GM23248 (cell line): ENCODE measurements at places on chromosomes 6 and 20. TPM values are rescaled to one million over a fixed set of nuclear protein-coding genes. Genes with fewer than 3 reads are reported as not detected.

The IL20RA gene
- total RNA-seq, result 0.13 TPM in 1 of 2 replicates, not detected in the other

DNA sequence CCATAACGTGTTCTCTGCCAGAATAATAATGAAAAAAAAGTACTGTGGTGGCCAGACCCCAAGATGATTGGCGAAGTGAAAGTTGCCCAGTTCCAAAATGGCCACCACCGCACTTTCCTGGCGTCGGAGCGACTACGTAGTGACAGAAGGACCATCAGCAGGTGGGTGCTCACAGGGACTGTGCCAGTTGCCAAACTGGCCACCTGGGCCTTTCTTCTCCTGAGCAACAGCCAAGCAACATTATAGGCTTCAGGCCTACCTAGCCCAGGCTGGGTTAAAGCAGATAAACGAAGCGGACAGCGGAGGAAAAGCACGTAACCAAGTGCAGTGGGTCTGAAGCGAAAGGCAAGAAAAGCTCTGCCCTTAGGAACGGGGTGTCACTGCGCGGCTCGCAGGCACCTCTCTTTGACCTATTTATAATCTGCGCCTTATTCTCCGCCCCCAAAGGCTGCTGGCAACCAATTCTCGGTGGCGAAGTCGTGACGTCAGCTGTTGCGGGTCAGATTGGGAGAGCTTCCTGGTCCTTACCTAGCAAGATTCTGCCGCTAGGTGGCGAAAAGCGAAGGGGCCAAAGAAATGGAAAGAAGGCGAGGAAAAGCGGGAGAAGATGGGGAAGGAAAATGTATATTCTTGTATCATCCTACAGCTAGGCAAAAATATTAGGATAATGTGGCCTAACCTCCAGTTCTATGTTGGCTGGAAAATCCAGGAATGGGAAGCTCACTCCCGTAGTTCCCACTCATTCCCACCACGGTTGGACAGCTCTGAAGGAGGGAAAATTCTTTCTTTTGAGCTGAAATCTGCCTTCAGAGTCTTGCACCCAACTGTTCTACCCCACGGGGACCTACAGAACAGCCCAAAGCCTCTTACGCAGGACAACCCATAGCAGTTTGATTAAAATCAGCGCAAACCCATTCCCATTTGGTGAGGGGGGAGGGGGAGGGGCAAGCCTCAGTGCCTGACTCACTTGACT lies 6.9 kb upstream of the MOG start:
- DNase-seq, result peak; percentile 98

DNA sequence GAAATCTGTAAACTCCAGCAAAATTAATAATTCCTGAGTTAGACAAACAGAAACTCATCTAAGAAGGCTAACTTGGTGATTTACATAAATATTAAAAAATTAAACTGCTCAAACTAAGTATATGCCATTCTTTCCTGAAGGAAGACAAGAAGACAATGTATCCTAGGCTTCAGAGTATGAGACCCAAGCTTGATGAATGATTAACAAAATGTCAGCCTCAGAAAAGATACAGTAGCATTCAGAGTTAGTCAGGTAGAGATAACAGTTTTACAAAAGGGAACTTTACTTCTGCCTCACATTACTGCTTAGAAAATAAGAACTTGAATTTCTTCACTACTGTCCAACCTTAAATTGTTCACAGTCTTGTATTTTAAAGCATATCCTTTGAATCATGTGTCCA lies 12.0 kb downstream of the CSNK2A1 start:
- DNase-seq, result no peak

- DNase-seq, result no peak
Measured at GRCh38 chr20:44033873-44034272, 119.2 kb downstream of the TOX2 start.
